Fibroblast of mammary gland (primary cell): ENCODE measurements at places on chromosomes 4 and X.

- peak; percentile 14 for DNase-seq
Observed at GRCh38 chr4:142547974-142548373, 298.1 kb downstream of the INPP4B start.

- DNase-seq = no peak
Observed at GRCh38 chr4:173924561-173924960, 358.9 kb downstream of the FBXO8 start.

- no peak for DNase-seq
Observed at GRCh38 chr4:166481055-166481454, 608.0 kb downstream of the TLL1 start.

DNA sequence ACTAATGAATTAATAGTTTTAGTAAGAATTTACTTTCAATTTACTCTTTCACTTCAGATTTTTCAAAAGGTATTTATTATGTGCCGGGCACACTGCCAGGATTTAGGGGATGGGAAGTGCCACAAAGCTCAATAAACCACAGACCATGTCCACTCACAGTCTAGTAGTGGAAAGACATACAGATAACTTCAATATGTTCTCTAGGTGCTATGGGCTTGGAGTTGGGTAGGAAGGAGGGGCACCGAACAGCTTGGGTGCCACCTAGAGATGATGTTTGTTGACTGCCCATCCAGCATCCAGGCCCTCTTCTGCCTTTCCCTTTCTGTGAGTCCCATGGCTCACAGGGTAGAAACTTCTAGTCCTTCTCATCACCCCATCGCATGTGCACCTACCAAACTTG, 17.8 kb downstream of the MFAP3L start:
- DNase-seq = no peak

- no peak for DNase-seq
Observed at GRCh38 chrX:2426289-2426882, 74.4 kb downstream of the DHRSX start.

DNA sequence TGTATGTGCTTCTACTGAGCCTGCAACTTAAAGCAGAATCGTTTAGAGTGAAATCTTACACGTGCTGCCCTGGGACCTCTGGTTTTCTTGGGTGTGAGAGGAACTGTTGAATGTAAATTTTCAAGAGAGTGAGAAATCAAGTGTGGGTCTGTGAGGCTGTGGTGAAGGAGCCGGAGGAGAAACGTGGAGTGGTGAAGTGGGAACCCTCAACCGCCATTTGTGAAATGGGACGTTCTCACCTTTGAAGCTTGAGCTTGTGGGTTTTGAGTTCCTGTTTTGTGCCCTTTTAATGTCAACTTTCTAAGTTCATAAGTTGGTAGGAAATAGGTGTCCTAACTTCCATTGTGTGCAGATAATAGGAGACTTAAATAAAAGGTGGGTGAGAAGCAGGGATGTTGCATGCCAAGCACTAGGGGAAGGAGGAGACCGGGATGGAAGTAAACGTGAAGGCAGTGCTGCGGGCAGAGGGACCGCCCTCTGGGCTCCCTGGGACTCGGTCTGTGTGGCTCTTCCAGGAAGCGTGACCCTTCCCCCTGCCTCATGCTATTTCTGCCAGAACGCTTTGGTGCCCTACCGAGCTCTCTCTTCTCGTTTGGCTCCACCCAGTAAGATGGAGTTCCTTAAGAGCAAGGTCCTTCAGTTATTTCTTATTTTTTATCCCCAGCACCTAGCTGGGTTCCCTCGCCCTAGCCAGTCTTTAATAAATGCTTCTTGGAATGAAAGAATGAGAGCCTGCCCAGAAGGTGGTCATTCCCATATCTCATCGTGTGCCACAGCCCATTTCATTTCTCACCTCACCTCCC, 56.0 kb downstream of the TMEM131L start:
- DNase-seq = no peak

DNA sequence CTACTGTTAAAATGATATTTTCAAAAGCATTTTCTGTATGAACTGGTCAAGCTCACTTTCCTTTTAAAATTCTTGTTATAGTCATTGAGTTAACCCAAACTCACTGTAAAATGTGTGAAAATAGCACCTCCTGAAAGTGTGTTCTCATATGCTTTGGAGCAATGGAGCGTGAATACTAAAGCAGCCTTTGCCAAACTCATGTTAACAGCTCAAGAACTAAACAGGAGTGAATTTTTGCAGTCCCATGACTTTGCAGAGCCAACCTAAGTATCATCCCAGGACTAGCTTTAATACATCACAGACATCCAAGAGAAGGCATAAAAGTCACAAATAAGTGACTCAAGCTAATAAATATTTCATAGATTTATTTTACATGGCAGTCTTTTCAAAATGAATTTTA, 2.3 kb downstream of the AMMECR1 start:
- DNase-seq = peak; percentile 36

GRCh38 chr4:29553846-29554245, 1166.3 kb upstream of the PCDH7 start:
- peak; percentile 5 for DNase-seq

DNA sequence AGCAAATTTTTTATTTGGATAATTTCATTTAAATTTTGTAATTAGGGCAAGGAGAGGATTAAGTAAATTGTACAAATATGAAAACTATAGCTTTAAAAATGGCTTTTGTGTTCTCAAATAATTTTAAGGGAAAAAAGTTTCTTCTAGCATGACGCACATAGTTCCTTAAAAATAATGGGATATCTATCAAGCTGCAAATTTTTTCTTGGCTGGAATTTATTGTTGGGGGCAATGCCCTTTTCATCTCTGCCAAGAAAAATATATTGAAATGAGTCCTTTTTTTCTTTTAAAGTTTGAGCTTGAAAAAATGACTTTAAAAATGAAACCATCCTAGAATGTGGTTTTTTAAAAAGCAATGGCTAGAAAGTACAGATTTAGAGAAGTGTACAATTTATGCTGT, 154.4 kb upstream of the UGT8 start:
- no peak for DNase-seq

- DNase-seq = peak; percentile 31
Observed at GRCh38 chrX:110420771-110421499, 62.3 kb downstream of the RTL9 start.

DNA sequence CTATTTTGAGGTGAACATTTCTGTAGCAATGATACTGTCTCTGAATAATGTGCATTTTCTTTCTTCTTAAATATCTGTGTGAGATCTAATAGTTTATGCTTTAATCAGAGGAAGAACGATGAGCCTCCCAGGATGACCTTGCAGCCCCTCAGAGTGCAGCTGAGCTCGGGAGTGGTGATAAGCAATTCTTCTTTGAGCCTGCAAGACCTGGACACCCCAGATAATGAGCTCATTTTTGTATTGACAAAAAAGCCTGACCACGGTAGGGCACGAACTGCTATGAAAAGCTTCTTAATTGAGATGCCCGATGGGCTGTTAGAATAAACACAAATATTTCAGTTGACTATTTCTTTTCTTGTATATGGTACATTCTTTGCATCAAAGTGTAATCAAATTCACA, 105.0 kb upstream of the ANXA3 start:
- no peak for DNase-seq
